Fibroblast of mammary gland (primary cell): ENCODE measurements at places on chromosomes 12 and 14.

DNA sequence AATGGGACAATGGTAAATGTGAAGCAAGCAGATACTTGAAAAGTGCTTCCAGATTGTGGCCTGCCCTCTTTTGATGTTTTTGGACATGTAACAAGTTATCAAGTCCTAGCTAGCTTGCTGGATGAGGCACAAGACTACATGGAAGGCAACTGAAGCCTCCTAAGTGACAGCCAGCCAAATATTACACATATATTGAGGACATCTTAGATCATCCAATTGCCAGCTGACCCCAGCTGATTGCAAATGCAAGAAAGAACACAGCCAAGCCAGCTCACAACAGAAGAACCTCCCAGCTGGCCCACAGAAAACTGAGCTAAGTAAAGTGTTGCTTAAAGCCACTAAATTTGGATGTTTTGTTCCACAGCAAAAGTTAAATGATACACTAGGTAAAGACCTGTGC lies 156.9 kb downstream of the SRGAP1 start:
- DNase-seq: peak; percentile 67

- DNase-seq: peak; percentile 96
These were observed 141.6 kb downstream of the ITPR2 start for GRCh38 chr12:26691234-26691970.

DNA sequence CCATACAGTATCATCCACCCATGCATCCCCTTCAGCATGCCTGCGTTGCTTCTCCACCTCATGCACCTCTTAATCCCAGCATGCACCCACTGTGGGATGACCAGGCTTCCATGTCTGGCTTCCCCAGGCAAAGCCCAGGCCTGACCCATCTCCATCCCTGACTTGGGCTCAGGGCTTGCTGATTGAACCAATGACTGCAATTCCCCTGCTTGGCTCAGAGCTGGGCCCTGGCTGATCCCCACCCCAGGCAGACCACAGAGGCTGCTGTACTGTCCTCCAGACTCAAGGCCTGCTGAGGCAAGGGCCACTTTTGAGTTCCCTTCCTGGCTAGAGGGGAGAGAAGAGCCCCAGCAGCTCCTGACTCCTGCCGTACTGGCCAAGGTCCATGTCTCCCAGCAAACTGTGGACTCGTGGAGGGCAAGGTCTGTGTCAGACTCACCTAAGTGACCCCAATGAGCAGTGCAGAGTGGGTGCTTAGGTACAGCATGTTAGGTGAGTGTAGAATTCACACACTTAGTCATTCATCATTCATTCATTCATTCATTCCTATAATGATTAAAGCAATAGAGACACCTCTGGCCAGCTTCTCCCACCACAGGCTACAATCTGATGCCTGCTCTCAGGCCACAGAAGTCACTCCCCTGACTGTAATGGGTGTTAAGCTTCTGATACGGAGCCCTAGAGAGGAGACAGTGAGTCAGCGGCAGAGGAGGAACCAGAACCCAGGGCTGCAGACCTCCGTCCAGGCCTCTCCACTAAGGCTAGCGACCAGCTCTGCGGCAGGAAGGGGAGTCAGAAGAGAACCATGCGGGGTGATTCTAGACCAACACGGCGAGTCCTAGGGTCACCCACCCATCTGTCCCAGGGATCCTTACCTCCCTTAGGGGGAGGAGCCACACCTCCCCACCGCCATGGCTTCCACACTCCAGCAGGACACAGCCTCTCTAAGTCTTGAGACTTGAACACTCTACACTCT lies 2.9 kb downstream of the BEGAIN start:
- DNase-seq: no peak

DNA sequence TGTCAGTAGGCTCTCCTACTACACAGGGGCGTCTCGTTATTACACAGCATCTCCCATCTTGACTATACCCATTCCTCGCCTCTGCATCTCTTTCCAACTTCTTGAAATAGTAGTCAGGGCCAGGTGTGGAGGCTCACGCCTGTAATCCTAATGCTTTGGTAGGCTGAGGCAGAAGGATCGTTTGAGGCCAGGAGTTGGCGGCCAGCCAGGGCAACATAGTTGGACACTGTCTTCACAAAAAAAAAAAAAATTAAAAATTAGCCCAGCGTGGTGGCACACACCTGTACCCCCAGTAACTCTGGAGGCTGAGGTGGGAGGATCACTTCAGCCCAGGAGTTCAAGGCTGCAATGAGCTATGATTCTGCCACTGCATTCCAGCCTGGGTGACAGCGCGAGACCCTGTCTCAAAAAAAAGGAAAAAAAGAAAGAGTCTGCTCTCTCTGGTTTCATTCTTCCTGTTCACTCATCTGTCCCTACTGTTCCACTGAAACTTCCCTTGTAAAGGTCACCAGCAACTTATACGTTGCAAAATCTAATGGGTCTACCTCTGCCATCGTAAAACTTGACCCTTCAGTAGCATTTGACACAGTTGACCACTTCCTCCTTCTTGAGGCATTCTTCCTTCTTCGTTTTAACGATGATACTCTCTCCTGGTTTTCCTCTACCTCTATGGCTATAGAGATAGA lies 41.0 kb upstream of the PTGR2 start:
- DNase-seq: no peak

- no peak for DNase-seq
These were observed 886.3 kb upstream of the SEL1L start for GRCh38 chr14:82419933-82420332.

DNA sequence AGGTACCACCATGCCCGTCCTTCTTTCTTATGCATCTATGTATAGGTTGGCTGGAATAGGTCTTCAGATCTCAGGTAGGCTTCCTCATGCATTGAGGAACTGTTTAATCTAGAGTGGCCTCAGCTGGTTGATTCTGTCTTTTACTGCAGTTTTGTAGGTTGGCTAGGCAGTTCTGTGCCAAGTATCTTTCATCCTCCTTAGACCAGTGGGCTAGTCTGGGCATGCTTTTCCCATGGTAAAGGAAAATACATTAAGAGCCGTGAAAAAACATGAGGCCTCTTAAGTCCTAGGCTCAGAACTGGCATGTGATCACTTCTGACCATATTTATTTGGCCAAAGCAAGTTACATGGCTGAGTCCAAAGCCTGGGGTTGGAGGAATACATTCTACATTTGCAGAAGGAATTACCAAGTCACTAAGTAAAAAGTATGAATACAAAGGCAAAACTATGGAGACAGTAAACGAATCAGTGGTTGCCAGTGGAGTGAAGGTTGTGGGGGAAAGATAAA lies 137.3 kb downstream of the WIF1 start:
- DNase-seq: no peak

GRCh38 chr14:63076488-63076887 lies 31.2 kb upstream of the KCNH5 start:
- no peak for DNase-seq

DNA sequence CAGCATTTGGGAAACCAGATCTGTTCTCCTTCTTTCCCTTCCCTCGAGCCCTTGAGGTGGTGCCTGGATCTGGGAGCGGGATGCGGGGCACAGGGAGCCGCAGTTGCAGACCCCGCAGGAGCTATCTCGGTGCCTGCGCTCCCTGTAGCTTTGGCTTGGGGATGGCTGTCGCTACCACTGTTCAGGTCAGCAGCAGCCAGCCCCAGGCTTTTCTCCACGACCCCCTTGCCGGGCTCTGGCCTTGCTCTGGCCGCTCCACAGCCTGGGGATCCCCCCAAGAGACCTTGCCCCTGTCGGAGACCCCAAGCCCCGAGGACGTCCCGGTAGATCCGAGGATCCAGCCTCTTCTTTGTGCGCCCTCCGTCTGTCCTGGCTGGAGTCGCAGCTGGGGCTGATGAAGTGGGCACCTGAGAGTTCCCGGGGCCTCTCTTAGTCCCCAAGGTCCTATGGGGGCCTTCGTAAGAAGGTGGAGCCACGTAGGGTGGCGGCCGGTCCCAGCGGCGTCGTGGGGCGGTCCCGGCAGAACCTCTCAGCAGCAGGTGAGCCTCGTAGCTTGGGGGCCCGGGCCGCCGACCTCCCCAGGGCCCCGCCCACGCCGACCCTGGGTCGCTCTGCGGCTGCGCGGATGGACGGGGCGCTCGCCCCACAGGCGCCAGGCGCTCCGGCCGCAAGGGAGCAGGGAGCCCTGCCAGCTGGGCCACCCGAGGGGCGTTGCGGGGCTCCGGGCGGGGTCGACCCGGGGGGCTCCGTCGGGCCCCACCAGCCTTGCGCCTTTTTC lies 1.3 kb downstream of the DDN start:
- DNase-seq: no peak

DNA sequence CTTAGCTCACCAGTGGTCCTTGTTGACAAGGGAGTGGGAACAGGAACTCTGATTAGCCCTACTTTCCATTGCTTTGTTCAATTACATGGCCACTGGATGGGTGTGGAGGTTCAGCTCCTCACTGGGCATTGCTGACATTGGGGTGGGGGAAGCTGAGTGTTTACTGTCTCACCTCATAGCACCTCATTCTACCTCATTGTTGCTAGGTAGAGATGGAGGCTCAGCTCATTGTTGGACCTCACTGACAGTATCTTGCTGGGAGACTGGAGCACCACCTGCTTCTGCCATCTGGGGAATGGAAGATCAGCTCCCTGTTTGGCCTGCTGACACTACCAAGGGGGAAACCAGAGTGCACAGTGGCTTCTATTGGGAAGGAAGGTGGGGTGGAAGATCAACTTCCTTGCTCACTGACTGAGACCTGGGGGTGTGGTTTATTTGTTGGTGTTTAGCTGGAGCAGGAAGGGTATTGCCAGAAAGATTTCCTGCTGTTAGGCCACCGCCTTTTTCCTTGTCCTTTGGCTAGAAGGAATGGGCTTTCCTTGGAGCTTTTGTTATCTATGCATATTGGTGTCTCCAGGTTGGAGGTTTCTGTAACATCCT lies 1.3 kb upstream of the OR4E2 start:
- no peak for DNase-seq
